Activated naive CD4-positive, alpha-beta T cell treated with anti-CD3 and anti-CD28 coated beads for 36 hours (primary cell): ENCODE measurements at places on chromosomes 5 and 9.

DNA sequence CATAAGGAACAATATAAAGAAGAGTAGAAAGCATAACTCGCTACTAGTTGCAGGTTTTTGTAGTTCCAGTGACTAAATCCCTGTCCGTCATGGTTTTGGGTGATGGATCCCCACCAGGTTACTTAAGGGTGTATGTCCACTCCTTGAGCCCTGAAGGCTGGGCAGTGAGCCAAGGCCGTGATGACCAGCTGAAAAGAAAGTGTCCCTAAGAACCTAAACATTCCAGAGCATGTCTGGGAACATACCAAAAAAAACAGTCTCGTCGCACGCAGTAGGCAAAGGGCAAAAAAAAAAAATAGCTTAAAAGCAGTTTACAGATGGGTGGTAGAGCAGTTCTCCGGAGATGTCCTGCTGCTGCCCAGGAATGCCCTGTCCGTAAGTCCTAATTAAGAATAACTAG lies 21.4 kb upstream of the SNAPC3 start:
- DNase-seq = no peak

- DNase-seq = no peak
These were observed 16.6 kb downstream of the MIGA2 start for GRCh38 chr9:129053020-129053419.

GRCh38 chr5:1536871-1537602 lies 13.3 kb upstream of the LPCAT1 start:
- DNase-seq = no peak

DNA sequence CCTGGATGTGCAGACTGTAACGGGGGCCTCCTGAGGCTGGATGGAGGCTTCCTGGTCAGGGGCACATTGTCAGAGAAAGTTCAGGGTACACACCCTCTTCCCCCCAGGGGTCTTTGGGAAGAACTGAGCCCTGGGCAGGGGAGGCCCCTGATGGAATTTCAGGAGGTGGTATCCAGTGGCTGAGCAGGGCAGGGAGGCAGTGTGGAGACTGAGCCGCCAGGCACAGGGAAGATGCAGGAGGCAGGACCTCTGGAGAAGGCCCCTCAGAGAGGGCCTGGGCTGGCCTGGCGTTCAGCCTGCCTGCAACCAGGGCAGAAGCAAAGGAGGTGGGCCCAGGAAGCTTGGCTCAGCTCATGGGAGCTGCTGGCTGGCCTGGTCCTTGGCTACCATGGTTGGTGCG lies 53.5 kb downstream of the GTF3C4 start:
- DNase-seq = no peak
